ENCODE measurements at places on chromosomes 1 and 21.
A peak's percentile ranks its signal among the peaks of the same experiment; 100 is the strongest.

DNA sequence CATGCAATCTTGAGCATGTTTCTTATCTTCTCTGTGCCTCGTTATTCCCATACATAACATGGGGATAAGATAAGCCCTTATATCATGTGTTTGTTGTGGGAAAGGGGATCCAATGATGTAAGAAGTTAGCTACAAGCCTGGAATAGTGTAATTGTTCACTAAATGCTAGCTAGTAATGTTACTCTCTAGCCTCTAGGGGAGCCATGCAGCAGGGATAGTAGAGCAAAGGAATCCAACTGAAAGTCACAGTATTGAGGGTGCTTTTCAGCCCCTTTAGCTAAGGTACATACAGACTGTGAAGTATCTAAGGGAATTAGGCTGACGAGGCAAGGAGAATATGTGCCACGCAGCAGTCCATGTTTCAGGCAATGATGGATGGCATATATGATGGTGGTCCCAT lies 46.9 kb downstream of the IL23R start:
- no peak for DNase-seq

GRCh38 chr21:41133874-41134522 lies 34.0 kb upstream of the BACE2 start:
- DNase-seq = no peak

GRCh38 chr1:113759333-113760101 lies at the start of gene PHTF1:
Gene PHTF1 (minus strand): TSS chr1:113759486. CDS start chr1:113758703, 783 bp downstream.
- peak; percentile 71 for DNase-seq

- DNase-seq = no peak
Observed at GRCh38 chr1:78033797-78034172, 12.0 kb upstream of the GIPC2 start.

DNA sequence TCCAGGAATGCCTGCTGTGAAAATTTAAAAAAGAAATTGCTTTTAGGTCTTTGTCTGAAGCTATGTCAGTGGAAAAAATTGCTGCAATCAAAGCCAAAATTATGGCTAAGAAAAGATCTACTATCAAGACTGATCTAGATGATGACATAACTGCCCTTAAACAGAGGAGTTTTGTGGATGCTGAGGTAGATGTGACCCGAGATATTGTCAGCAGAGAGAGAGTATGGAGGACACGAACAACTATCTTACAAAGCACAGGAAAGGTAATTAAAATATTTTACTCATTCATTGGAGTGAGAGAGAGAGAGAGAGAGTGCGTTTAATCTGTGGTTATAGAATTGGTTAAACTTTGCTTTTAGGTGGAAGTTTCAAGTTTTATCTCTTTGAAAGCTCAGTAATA lies 20.0 kb downstream of the CDC73 start:
- DNase-seq = peak; percentile 37

DNA sequence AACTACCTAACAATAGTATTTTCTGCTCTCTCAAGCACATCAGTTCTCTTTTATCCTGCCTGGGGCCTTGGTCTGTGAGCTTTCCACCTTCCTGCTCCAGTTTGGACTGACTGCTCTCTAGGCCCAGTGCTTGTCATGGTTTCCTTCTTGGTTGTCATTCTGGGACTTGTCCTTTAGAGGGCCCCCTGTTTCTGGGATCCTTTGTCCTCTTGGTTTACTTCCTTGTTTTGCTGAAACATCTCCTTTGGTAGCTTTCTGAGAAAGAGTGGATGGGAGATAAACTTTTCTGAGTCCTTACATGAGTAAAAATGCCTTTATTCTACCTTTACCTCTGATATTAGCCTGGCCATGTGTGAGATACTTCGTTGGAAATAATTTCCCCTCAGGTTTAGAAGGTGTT lies 4.7 kb downstream of the SLC1A7 start:
- DNase-seq = no peak

DNA sequence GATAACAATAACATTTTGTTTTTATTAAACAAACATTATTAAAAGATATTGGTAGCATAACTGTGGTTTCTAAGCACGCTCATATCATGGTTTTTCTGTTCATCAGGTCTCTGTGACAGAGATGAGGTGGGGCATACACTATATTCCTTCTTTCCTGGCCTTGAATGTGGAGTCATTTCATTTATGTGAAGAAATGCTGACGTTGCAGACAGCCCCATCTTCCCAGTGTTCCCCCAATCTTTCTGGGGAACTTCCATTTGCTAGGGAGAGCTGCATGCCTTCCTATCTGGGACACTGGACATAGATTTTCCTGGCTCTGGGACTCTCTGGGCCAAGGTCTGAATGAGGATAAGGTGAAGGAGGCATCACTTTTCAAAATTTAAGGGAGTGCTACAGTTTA lies 30.4 kb downstream of the PIGM start:
- no peak for DNase-seq

GRCh38 chr1:53554592-53555305 lies 95.5 kb downstream of the DMRTB1 start:
- no peak for DNase-seq

All from T-helper 2 cell treated with Interferon-gamma antibody and Interleukin-4, amounts not matched to agents 5 μg/mL and 100 μg/mL, for 36 hours (primary cell).